Activated CD8-positive, alpha-beta memory T cell treated with anti-CD3 and anti-CD28 coated beads, Interleukin-2, amount 10 ng/mL, durations not matched to agents 7 days and 5 days (primary cell): ENCODE measurements at places on chromosomes 2 and 18.

DNA sequence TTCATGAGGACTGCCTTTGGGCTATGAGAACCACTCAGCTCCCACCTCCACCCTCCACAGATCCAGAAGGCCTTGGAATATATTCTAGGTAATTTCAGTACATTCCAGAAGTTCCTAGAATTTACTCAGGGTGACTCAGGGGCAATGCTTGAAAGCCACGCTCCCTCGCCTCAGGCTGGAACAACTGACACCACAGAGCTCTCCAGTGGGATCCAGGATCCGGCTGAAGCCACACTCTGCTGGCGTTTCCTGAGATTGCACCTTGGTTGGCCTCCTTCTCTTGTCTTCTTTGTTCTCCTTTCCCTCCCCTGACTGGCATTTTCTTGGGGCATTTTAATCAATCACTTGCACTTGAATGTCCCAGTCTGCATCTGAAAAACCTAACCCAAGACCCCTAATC is 92.6 kb upstream of the KCNE4 start:
- DNase-seq, result no peak

GRCh38 chr2:195586062-195586714 is 70.8 kb upstream of the SLC39A10 start:
- DNase-seq, result no peak

- DNase-seq, result peak; percentile 77
These were observed 753 bp downstream of the ITPRIPL1 start for GRCh38 chr2:96325884-96326255.

- DNase-seq, result no peak
These were observed 72.7 kb downstream of the CLIP4 start for GRCh38 chr2:29187926-29188325.

- no peak for DNase-seq
These were observed 8.7 kb upstream of the AAK1 start for GRCh38 chr2:69652206-69652605.

DNA sequence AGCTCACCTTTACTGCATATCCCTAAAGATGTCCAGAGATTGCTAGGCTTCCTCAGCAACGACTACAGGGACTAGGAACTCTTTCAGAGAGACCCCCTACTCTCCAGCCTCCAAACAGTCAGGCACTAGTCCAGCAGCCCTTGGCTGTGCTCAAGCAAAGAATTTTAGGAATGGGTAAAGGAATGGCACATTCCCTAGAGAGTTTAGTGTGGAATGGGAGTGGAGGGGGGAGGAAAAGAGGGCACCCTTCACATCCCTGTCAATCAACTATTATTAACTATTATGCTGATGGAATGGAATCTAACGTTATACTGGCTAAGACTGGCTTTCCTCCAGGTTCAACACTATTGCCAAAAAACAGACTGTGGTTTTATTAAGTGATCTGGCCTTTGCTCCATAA is 64.8 kb downstream of the IKZF2 start:
- DNase-seq, result no peak

- DNase-seq, result no peak
These were observed 2.8 kb downstream of the FZD5 start for GRCh38 chr2:207766697-207767460.

- no peak for DNase-seq
These were observed 45.5 kb upstream of the UBE2E3 start for GRCh38 chr2:180934911-180935310.

DNA sequence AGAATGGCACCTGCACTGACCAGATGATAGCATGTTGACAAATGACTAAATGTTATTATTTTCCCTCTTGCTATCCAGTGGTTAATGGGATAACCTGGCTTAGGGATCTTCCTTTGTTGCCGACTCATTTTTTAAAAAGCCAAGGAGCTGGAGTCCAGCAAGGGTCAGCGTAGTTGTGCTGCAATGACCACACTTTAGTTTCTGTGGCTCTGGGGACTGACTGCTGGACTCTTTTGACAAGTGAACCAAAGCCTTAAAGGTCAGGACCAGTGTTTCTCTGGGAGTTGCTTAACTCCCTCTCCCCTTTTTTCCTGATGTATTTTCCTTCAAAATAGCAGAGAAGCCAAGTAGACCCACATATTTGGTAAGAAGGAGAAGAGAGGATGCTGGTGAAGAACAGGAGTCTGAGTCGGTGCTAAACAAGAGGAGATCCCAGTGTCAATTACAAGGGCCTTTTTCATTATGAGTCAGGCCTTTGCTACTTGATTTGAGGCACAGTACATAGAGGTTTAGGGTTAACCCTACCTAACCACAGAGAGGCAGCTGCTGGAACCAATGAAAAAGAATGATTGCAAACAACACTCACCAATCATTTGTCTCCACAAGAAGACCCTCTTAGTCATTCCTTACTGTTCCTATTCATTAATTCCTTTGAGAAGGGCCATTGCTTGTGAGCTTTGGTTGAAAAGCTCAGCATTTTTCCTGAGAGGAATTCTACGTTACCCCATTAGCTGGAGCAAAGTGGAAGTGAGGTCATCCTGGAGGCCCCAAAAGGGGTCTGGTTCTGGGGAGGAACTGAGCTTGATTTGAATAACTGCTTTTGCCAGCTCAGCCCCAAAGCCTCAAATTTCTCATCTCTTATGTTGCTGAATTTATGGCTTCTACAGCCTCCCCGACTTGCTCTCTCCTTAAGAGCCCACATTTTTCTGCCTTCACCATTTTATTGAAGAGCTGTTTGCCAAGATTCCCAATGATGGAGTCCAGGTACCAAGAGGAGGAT is 137.6 kb upstream of the HNMT start:
- no peak for DNase-seq

GRCh38 chr2:111707700-111708099 is 176.3 kb downstream of the ANAPC1 start:
- peak; percentile 34 for DNase-seq

DNA sequence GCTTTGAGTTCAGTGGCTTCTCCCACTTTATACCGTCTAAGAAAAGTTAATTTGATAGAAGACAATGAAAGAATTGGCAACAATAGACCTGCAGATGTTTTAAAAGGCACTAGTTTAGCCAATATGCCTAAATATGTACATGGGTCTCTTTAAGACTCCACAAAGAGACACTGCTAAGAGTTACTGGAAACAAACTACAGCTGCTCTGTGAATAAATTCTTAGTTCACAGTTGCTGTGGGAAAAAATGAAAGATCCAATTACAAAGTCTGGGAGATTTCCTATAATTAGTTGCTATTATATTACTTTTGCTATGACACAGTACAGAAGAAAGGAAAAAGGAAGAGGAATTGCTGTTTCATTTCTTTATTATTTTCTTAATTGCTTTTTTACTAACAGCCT is 34.3 kb downstream of the SCN9A start:
- no peak for DNase-seq

DNA sequence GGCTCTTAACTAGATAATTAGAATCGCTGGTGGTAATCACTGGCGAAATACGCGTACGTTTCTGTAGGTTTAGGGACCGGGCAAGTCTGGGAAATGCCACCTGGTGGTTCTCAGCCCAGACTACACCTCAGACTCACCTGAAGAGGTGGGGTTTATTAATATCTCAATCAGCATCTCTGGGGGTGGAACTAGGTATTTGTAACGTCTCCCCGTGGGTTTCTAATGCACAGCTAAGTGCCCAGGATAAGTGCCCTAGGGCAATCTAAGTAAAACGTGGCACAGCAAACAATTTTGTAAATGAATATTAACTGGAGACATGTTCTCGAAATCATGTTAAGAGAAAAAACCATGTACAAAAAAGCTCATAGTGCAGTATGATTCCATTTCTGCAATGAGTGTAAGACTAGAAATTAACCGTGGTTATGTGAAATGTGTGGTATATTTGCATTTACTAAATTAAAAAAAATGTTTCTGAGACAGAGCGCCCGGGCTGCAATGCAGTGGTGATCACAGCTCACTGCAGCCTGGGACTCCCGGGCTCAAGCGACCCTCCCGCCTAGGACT is 760 bp upstream of the CNOT11 start:
- DNase-seq, result peak; percentile 46

DNA sequence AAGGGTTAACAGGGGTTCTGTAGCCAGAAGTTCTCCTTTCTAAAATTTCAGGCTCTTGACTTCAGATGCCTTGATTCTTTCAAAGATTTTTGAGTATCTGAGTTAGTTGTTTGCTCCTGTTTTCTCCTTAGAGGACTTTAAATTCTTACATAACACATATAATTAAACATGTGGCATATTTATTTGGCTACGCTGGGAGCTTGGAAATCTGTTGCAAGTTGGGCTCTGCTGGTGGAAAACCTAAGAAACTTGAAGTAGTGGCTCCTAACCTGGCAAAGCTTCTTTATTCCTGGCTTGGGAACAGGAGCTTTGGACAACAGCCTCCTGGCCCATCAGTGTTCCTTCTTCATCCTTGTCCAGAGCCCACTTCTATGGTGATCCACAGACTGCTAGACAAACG is 72.6 kb downstream of the VIT start:
- DNase-seq, result no peak

GRCh38 chr2:192267484-192267883 is 72.8 kb upstream of the TMEFF2 start:
- DNase-seq, result no peak

- DNase-seq, result peak; percentile 25
These were observed 17.3 kb downstream of the ADRA2B start for GRCh38 chr2:96098900-96099590.

DNA sequence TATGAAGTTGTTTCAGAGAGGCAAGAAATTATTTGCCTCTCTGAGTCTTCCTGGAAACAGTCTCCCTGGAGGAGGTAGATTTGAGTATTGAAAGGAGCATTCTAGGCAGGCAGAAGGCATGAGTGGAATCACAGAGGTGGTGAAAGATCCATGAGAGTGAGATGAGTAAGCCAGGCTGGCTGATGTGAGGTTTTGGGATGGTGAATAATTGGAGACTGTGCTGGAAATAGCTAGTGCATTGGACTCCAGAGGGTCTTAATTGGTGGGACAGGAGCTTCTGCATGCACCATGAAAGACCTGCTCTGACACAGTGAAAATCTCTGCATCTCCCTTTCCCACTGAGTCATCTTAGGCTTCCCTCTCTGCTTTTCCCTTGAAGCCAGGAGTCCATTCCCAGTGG is 46.3 kb downstream of the CDC42EP3 start:
- DNase-seq, result no peak

DNA sequence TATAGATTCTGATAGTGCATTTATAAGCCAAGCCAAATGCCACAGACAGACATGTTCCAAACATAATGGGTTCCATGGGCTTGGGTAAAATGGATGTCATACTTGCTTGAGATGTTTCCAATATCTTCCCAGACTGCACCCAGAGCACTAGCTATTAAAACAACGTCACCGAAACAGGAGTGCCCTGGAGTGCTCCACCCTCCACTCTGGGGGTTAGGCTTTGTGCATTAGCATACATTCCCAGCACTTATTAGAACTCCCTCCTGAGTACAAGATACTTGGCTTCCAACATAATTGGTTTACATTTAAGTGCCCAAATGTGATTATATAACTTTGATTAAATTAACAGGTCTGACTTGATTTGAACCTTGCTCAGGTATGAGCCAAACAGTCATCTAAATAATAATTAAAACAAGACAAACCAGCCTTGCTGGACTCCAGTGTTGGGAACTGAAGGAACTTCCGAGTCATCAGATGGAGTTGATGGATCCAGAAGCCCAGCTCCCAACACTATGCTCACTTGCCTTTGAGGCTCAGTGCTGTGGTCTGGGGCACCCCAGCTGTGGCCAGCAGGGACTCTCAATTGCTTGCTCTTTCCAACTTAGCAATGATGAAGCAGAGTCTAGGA is 60.5 kb upstream of the LGALSL start:
- no peak for DNase-seq

- no peak for DNase-seq
These were observed 77.1 kb downstream of the SPATS2L start for GRCh38 chr2:200383380-200384110.

- DNase-seq, result no peak
These were observed 62.4 kb downstream of the MTX2 start for GRCh38 chr2:176331646-176332045.

DNA sequence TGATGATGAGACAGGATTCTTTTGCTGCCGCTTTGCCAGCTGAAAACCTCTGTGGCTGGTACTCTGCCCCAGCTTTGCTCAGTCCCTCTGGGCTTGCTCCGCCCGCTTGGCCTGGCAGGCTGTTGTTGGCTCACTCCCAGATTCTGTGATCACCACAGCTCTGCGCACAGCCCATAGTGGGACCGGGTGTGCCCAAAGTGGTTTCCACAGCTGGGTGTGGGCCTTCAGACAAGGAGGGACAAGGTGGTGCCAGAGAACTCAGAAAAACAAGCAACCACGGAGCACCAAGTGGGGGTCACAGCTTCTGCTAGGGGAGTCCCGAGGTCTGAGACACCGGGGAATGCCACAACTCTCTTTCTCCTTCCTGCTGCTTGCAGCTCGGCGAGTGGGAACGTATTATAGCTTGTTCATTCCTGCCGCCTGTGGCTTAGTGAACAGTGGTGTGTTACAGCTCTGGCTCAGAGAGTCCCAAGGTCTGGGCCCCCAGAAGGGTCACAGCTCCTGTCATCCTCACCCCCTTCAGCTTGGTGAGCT is 9.2 kb upstream of the KYNU start:
- no peak for DNase-seq
